SHP77 treated with DMSO at 0.1 percent for 48 hours (cell line): ENCODE measurements at places on chromosomes 1 and 21.

- DNase-seq = no peak
These were observed 329.1 kb downstream of the LRRIQ3 start for GRCh38 chr1:73868810-73869336.

GRCh38 chr21:28344985-28345384 lies 647.7 kb downstream of the LTN1 start:
- no peak for DNase-seq

DNA sequence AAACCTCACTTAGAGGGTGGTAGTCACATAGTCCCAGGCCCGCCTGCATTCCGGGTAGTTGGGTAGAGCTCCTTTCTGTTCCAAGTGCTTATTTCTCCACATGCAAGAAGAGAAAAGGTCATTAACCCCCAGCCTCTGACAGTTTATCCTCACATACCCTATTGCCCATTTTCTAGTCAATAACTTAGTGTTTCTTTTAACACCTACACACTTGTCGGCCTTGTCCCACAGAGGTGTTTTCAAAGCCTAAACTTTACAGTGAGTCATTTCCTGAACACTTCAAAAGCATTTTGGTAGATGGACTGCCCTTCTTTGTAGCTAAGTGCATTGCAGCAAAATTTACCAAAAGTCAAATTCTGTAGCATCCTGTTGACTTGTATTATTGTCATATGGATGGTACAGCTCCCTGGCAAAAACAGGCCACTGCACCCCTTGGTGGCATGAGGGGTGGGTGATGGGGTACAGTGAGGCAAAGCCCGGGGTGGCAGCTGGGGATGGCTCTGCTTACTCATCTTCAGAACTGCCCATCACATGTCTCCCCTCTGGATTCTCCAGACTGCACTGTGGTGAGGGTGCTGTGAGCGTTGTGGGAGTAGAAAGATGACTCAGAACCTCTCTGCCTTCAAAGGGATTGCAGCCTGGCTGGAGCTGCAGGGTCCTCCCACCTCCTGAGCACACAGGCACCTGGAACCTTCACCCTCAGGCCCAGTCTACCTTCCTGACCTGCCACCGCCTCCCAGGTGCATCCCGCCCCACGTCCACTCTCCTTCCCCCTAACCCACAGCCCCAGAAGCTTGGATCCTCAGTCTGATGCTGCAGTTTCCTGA lies 45.8 kb upstream of the DMRTB1 start:
- DNase-seq = no peak

- no peak for DNase-seq
These were observed 32.6 kb downstream of the RNF11 start for GRCh38 chr1:51268634-51269033.

- no peak for DNase-seq
These were observed 744 bp upstream of the WDR26 start for GRCh38 chr1:224435318-224435763.

DNA sequence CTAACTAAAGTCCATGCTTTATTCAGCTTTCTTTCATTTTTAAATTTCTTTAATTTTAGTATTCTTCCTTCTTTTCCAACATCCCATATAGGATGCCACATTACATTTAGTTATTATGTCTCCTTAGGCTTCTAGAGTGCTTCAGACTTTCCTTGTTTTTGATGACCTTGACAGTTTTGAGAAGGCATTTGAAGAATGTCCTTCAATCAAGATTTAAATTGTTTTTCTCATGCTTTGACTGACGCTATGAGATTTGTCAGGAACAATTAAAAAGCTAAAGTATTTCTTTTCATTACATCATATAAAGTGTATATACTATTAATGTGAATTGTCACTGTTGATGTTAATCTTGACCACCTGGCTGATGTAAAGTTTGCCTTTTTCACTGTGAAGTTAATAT lies 173.7 kb upstream of the LYPLAL1 start:
- DNase-seq = no peak

- DNase-seq = no peak
These were observed 235.8 kb downstream of the TRABD2B start for GRCh38 chr1:47761201-47761930.

GRCh38 chr1:98893371-98893770 lies 111.3 kb downstream of the PLPPR5 start:
- no peak for DNase-seq

DNA sequence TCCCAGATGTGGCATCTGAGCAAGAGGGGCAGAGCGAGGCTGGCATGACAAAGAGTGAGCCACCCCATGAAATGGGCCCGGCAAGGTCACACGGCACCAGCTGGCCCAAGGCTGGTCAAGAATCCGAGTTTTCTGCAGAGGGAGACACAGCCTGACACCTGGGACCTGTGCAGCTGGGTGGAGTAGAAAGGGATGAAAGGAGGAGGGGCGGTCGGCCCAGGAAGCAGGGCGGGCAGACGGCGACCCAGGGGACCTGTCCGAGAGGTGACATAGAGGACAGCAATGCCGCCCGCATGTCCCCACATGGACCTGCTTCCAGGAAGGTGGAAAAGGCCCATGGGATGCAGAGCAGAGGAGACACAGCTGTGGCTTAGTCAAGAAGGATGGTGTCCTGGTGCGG lies 137.7 kb downstream of the PRDM16 start:
- no peak for DNase-seq

DNA sequence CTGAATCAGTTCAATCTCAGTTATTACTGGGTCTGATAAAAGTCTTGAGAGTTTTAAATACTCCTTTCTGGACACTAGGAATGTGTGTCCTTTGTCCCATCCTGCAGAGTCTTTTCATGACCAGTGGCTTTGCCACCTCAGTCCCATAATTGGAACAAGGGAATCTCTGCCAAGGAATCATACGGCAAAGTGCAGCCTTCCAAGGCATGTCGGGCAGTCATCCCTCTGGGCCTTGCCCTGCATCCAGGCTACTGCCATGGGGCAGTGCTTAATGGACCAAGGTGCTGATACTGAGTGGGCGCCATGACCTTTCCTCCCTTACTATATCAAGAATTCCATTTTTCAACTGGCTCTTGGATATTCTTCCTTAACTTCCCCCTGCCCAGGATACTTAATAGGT lies 195.3 kb downstream of the ZC3H11B start:
- DNase-seq = no peak

- no peak for DNase-seq
These were observed 10.0 kb downstream of the RAB4A start for GRCh38 chr1:229280921-229281320.

DNA sequence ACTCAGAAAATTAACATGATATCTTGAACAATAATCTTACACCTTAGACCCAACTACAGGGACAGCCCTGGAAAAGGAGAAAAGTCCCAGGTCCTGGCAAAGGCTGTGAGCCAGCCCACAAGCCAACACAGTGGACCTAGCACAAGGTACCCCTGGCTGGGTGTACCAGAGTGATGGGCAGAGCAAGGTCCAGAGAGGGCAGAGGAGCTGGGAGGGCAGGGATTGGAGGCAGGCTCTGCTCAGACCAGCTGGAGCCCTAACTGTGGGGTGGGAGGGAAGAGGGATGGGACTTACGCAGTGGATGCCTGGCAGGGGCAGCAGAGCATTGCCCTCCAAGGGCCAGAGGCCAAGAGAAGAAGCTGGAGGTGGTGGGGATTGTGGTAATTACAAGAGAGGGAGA lies 101.6 kb downstream of the KCND3 start:
- no peak for DNase-seq

GRCh38 chr1:30023339-30024022 lies 699.9 kb downstream of the MATN1 start:
- no peak for DNase-seq

GRCh38 chr1:59333626-59334277 lies 36.9 kb downstream of the FGGY start:
- DNase-seq = no peak

DNA sequence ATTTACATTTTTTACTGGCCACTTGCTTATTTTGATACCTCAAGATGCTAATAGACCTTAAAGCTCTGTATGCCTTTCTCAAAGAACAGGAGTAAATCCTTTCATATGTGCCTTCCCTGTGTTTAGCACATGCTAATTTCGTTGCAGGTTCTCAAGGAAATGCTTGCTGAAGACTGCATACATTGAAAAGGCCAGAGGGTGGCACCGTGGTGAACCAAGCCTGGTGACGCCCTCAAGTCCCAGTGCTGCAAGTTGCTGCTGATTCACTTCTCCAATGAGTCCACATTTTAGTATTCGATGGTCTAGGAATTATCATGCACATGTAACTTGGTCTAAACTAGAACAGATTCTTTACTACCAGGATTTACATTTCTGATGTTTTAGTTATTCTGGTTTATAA lies 94.1 kb downstream of the CLDN17 start:
- no peak for DNase-seq

- DNase-seq = no peak
These were observed 752.1 kb downstream of the NCAM2 start for GRCh38 chr21:21750124-21750825.

- no peak for DNase-seq
These were observed 40.4 kb upstream of the EIF4G3 start for GRCh38 chr1:21216835-21217811.

GRCh38 chr1:31704271-31705079 lies 658 bp upstream of the COL16A1 start:
- DNase-seq = peak; percentile 48

DNA sequence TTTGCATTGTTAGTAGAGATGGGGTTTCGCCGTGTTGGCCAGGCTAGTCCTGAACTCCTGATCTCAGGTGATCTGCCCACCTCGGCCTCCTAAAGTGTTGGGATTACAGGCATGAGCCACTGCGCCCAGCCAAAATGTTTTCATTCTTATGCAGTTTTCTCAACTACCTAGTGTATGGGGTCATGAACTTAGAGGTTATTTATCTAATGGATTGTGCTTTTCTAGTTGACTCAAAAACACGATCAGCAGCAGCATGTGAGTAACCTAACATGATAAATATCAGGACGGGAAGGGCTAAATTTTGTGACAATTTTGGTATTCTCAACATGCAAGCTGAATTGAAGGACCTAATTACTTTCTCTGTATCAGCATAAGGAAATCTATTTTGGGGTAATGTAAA lies 9.2 kb upstream of the CD84 start:
- DNase-seq = no peak

DNA sequence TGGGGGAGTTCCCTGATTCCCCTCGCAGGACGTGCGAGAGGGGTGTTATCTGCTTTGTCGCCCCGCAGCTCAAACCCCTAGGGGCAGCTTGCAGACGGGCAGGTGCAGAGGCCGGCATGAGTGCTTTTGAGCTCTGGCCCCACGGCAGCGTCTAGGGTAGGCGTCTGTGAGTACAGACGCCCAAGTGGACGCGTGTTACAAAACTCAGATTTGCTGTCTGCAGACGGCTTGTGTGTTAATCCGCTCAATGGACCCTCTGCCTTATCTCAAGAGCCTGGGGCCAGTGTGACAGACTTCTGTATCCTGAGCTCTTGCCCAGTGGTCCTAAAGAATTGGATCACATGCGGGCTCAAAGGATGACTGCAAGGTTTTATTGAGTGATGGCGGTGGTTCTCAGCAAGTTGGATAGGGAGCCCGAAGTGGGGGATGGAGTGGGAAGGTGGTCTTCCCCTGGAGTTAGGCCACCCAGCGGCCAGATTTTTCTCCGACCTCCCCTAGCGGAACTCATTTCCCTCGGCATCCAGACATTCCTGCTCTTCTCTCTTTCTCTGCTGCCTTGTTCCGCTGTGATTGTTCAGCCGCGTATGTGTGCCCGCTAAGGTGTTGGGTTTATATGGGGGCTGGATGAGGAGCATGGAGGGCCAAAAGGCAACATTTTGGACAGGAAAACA lies 9.4 kb downstream of the CFHR4 start:
- DNase-seq = no peak

DNA sequence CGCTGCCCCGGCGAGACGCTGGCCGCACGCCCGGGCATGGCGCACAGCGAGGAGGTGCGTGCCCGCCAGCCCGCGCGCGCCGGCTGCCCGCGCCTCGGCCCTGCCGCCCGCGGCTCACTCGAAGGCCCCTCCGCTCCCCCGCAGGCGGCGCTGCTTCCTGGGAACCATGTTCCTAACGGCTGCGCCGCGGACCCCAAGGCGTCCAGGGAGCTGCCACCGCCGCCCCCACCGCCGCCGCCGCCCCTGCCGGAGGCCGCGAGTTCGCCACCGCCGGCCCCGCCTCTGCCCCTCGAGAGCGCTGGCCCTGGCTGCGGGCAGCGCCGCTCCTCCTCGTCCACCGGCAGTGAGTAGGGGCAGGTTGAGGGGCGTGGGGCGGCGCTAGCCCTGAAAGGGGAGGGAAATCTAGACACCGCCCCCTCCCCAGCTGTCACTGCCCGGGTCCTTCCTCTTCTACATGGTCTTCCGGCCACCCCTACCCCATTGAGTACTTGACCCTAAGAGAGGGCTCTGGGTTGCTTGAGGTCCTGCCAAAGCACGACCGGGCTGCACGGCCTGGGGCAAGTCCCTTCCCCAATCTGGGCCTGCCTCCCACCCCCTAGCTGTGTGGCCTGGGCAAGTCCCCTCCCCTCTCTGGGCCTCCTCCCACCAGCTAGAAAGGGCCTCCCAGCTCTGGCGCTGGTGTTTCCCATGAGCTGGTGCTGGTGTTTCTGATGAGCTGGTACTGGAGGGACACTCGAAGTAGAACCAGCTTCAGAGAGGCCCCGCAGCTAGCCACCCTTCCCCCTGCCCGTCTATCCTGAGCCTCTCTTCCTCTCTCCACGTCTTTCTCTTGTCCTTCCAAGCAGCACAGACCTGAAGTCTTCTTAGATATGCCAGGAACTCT lies 17.0 kb downstream of the TNFRSF25 start:
- no peak for DNase-seq

GRCh38 chr1:35452106-35452774 lies 105.0 kb downstream of the KIAA0319L start:
- DNase-seq = no peak

- DNase-seq = no peak
These were observed 16.7 kb downstream of the PALMD start for GRCh38 chr1:99662539-99663080.

DNA sequence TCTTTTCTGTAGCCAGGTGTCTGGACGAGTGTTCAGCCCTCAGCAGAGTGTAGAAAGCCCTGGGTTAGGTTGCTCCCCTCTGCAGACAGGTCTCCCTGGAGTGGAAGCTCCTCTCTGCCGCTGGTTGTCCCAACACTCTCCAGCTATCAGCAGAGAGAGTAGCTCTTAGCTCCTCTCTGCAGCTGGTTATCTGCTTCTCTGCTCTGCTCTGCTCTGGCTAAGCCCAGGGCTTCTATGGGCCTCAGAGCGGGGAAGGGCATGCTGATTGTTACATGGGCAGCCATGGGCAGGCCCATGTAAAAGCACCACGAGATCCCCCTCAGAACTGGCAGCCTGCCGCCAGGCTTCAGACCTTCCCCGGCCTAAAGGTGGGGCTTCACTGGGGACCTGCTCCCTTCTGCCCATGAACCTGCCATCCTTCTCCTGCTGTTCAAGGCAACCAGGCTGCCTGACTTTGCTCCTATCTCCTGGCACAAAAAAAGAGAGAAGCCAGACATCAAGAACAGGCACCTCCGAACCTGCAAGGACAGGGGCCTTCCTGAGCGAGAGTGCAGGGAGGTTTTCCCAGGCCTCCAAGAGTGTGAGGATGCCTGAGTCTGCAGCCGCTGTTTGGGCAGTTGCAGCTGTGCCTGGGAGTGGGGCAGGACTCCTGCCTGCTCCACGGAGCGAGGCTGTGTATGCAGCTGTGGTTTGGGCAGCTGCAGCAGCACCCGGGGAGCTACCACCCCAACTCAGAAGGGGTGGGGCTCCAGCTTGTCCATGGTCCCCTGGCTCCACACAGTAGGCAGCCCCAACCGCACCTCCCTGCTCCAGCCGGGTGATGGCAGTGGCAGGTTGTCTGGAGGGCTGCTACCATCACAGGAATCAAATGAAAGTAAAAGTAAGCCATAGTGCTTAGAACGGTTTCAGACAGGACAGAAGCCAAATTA lies 973.7 kb downstream of the LTN1 start:
- no peak for DNase-seq

- DNase-seq = no peak
These were observed 29.8 kb upstream of the RNF186 start for GRCh38 chr1:19844731-19845495.

GRCh38 chr1:18951818-18952391 lies 4.6 kb downstream of the IFFO2 start:
- no peak for DNase-seq
